ENCODE measurements at places on chromosomes 16 and 17.

DNA sequence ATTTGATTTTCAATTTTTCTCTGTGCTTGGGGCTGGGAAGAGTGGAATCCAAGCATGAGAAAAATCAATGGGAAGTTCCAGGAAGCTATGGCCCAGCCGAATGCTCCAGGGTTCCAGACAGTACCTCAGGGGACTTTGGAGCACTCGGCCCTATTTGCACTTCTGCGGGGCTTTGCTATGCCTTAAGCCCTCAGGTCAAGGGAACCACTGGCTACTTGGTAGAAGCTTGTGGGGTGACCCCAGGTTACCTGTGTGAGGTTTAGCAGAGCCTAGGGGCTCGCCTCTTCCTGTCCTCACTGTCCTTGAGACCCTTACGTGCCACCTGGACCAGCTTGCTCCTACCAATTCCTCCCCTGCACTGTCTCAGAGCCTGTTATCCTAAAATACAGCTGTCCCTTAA, 121.3 kb downstream of the MGAT5B start:
- no peak for DNase-seq

DNA sequence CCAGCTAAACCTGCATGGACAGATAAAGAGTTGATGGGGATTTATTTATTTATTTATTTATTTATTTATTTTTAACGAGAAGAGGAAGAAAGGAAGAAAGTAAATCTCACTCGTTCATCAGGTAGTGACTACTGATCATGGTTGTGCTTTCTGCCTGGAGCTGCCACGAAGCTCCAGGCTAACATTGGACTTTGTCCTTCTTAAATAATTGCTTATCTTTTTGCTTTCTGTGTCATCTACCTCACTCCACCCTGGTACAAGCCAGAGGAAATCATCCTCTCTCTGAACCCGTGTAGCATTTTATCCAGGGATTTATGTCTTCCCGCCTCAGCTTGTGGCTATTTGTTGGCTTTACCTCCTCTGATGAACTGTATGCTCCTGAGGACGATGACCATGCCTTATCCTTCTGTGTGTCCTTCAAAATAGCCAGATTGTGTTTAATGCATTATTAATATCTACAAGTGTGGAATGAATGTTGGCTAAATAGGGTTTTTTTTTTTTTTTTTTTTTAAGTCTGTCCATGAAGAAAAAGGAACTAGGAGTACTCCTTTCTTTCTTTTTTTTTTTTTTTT, 8.0 kb upstream of the SLC12A3 start:
- DNase-seq = no peak

GRCh38 chr17:53818929-53819328, 3.8 kb upstream of the KIF2B start:
- DNase-seq = no peak

DNA sequence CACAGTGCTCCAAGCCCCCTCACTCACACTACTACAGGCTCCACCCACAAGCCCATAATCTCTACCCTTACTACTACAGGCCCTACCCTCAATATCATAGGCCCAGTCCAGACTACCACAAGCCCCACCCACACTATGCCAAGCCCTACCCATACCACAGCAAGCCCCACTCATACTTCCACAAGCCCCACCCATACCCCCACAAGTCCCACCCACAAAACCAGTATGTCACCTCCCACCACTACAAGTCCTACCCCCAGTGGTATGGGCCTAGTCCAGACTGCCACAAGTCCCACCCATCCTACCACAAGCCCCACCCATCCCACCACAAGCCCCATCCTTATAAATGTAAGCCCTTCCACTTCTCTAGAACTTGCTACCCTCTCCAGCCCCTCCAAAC, 13.8 kb downstream of the RIPOR1 start:
- DNase-seq = no peak

All from frontal cortex (tissue), 4 donors.